Gastrocnemius medialis (tissue), 4 donors: ENCODE measurements at places on chromosomes 12 and 14.

DNA sequence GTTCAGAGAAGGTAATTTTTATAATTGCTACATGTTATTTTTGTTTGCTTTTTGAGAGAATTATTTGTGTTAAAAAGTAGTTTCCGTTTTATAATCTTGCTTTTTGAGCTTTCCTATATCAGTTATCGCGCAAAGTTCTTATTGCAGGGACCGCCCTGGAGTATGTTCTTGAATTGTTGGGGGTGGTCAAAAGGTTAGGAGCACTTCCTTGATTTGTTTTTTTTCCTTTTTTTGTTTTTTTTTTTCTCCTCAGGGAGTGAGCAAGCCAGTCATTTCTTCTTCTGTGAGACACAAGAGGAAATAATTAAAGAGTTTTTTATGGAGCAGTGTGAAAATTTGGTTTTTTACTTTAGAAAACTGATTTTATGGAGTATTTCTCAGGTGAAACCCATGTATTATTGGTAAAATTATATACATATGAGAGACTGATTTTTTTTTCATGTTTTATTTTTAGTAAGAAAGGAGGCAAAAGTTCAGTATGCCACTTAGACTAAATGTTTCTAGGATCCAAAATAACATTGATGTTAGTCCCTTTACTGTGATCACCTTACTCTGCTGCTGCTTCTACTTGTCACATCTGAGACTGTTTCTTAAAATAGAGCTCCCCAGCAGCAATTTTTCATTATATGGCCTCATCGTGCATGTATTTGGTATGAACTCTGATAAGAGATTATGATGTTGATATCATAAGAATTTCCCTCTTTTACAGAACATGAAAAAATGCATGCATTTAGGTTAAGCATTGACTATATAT, 26.6 kb downstream of the PLEKHA5 start:
- DNase-seq = no peak

GRCh38 chr14:92846162-92846897, 52.2 kb downstream of the GOLGA5 start:
- no peak for DNase-seq

DNA sequence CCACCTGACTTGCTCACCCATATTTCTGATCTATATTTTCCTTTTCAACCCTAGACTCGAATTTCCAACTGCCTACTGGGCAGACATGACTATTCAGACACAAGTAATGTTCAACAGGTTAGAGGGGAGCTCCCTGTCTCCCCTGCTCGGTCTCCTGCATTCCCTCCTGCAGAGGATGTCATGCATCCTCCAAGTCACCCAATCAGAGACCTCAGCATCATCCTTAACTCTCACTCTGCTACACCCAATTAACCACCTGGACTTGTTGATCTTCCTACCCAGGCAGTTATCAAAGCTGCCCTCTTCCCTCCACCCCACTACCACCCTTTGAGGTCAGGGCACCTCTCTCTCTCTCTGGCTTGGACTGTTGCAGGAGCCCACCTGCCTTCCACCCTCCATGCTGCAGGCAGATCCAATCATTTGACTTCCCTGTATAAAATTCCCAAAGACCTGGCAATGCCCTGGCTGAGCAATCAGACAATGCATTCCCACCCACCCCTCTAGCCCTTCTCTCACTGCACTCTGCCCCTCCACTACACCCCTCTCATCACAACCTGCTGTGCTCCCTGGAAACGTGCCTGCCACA, 10.9 kb downstream of the FAIM2 start:
- no peak for DNase-seq

- DNase-seq = no peak
Measured at GRCh38 chr12:89069431-89069830, 282.9 kb downstream of the DUSP6 start.

- DNase-seq = no peak
Measured at GRCh38 chr12:1579651-1580435, 14.5 kb downstream of the FBXL14 start.

DNA sequence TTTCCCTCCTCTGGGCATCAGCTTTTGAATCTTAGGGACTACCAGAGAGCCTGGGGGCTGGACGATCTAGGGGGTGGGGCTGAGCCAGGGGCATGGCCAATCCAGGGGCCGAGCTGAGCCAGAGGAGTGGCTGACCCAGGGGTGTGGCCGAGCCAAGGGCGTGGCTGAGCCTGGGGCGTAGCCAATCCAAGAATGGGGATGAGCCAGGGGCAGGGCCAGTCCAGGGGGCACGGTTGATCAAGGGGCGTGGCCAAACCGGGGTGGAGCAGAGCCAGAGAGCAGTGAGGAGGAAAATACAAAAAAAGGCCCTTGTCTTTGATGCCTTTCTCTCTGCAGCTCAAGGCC, 219.3 kb upstream of the NOS1 start:
- peak; percentile 68 for DNase-seq

GRCh38 chr12:123024819-123025391, 44.4 kb downstream of the ARL6IP4 start:
- DNase-seq = no peak

DNA sequence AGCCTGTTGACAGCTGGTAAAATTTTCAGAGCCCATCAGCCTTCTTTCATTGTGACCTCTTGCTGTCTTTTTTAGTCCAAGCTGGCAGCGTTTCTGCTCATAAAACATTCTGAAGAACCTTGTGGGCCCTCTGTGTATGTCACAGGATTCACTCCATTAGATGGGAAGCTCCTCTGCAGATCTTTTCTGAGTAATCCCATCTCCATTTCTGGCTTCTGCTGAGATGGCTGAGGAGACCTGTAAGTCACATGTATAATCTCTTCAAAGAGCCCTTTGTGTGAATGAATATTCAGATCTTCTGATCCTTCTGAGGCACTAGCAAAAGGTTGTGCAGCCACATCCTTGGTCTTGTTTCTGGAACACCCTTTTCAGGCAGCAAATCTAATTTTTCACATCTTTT, 2.8 kb downstream of the RXYLT1 start:
- no peak for DNase-seq

DNA sequence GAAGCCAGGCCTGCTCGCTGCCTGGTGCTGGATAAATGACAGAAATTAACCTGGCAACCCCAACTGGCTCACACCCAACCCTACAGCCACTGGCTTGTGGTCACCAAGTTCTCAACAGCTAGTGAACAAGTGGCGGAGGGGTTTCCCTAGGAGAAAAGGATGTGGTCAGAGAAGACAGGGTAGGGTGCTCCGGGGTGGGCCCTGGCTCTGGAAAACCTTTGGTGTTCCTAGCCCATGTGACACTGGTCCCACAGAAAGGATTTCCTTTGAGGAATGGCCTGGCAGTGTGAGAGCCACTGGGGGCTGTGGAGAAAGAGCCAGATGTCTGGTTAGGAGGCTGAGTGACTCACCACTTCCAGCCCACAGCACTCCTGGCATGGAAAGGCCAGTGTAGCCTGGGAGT, 8.7 kb downstream of the SYNE3 start:
- peak; percentile 76 for DNase-seq

GRCh38 chr12:11555743-11556625, 93.5 kb upstream of the ETV6 start:
- no peak for DNase-seq

DNA sequence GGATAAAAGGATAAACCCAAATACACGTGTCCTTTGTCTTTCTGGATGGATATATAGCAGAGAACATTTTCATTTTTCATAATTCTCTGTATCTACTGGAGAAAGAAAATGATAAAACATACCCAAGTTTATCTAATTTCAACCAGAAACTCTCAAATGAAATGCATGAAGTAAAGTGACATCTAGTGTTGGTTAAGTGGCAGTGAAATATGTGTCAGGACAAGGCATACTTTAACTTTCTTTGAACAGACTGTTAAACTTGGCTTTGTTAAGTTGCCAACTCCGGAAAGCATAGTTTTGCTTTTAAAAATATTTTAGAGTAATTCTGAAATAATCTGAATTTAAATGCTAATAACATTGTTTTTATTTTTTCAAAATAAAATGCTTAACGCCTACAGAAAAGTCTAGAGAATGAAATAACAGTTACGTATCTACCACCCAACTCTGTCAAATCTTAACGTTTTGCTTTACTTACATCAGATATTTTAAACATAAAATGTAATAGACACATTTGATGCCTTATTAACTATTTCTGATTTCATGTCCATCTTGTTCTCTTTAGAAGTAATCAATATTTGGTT, 25.2 kb upstream of the NTN4 start:
- no peak for DNase-seq

DNA sequence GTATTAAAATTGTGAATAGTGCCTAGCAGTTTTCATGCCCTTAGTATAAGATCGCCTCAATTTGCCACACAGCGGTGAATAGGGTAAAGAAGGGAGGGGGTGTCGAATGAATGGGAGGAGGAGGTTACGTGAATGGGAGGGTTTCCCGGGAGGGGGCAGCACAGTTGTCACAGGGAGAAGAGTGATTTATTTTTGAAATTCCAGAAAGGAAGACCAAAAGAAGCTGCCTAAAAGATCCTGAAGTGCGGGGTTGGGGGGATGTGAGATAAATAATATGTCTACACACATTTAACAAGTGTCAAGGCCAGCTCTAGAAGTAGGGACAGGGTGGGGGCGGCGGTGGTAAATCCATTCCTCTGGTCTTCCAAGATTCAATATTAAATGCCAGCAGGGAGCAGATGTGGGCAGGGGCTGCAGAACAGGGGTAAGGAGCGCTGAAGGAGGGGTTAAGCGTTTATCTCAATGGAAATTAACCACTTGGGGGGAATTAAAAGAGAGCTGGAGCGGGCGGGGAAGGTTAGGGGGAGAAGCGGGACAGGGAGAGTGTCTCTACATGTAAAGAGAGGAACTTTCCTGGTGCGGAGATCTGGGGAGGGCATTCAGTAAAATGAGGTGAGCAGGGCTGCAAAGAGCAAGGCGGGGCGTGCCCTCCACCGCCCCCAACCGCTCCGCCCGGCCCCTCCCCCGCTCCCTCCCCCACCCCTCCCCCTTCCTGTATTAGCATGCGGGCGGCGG, 867 bp downstream of the C12orf42 start:
- DNase-seq = no peak

DNA sequence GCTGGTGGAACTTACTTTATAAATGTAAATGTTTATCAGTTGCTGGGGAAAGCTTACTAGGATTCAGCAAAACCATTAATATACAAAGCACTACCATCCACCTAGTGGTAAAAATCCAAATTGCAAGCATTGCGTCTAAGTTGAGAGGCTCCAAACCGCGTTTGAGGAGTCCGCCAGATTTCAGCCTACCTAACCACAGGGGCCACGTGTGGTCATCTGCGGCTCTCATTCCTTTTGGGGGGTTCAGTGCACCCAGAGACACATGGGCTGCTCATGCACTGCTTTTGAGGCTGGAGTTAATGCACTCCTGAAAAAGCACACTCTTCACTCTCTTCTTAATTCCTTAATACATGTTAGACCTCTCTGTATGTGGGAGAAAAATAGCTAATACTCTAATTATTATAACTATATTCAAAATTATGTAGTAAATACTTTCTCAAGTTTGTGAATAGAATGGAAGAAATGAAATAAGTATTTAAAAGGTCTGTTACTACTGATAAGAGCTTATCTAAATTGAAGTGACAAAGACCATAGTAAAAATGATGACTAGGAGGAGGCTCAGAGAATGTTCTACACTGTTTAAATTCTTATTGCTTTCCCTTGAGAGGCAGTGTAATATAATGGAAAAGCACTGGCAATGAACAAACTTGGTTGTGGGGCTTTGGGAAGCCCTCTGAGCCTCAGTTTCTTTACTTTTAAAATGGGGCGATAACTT, 41.4 kb upstream of the MANSC4 start:
- no peak for DNase-seq

DNA sequence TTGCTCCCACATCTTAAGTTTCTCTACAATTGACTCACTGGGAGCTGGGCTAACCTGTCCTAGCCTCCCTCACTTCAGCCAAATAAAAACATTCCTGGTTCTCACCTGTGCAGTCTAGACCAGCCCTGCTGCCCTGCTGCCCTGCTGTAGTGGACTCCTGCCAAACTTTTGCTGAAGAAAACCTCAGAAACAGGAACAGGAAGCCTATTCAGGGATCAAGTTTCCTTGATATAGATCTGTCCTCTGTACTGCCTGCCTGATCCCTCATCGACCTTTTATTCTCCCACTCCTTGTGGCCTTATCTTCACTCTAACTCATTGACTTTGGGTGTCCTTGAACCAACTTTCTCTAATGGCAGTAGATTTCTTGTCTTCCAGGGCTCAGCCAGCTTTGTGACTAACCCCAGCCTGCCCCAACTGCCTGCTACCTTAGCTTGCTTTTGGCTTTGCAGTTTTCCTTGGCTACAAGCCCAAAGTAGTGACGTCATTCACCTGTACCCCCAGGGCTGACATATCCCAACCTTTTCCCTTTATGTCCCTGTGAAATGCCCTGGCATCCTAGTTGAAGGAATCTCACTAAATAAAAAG, 234.8 kb downstream of the DUSP6 start:
- no peak for DNase-seq

DNA sequence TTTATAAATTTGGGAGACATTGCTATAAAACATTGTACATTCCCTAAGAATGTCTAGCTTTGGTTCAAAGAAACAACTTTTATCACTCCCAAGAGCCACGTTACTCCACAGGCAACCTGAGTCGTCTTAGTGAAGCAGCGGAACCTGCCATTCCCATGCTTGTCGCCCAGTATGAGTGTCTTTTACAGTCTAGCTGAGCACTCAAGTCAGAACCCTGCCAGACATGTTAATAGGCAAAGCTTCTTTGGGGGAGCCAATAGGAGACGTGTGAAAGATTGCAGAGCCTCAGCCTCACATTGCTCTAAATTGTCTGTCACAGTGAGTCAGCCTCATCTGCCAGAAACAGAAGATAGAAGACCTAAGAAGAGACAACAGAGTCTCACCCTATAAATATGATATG, 541.6 kb upstream of the FLRT2 start:
- DNase-seq = no peak

DNA sequence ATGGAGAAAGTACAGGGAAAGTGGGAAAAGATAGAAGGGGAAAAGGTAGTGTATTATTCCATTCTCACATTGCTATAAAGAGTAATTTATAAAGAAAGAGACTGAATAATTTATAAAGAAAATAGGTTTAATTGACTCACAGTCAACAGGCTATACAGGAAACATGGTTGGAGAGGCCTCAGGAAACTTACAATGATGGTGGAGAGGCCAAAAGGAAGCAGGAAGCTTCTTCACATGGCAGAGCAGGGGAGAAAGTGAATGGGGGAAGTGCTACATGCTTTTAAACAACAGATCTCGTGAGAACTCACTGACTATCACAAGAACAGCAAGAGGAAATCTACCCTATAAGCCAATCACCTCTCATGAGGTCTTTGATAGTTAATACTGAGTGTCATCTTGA, 725.0 kb upstream of the FLRT2 start:
- DNase-seq = no peak

GRCh38 chr14:49451938-49452337, 134.2 kb downstream of the RPS29 start:
- DNase-seq = no peak

DNA sequence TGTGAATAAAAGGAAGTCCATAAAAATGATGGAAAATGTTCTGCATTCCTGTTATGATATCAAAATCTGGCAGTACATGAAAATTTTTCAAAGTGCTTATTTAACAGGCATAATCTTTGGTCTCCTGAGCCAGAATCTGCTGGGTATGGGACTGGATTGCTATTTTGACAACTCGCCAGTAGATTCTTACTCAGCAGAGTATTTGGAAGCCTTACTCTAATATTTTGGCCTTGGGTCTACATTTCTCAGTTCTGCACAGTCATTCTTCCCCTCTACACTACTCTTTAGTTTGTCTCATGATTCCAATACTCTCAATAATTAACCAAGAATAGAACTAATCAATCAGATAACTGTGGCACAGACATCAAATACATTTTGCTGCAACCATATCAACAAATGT, 1.1 kb upstream of the SLCO1B1 start:
- no peak for DNase-seq
